ENCODE measurements at places on chromosomes 12 and 14. TPM values are rescaled to one million over a fixed set of nuclear protein-coding genes. Genes with fewer than 3 reads are reported as not detected.
A peak's percentile ranks its signal among the peaks of the same experiment; 100 is the strongest.

ZBTB1 gene
- 53.0 TPM for total RNA-seq

DNA sequence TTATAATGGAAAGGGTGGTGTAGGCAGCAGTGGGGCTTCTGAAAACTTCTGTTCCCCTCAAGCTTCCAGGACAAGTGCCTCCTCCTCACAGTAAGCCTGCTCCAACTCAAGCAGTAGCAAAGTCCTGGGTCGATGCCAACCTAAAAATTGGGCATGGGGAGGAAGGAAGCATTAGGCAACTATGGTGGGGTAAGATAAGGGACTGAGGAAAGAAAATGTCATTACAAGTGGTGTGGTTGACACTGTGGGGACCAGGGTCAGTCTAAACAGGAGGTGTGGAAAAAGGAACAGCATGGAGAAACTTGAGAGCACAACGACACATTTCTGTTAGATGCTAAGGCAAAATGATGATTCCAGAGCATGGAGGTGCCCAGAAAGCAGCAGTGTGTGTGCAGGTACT is 34.9 kb downstream of the WIF1 start:
- no peaks in the 10 kb centered on the region for H3K36me3 ChIP-seq
- no peaks in the 10 kb centered on the region for H3K4me1 ChIP-seq
- no peak overlapping the region for H3K4me3 ChIP-seq

BTG1 gene
- 38.1 TPM for total RNA-seq

GRCh38 chr12:50707396-50707795 is 56.5 kb upstream of the ATF1 start:
- no peaks in the 10 kb centered on the region for H3K27me3 ChIP-seq
- H3K36me3 ChIP-seq = peaks cover 31% of the 10 kb centered on the region
- no peaks in the 10 kb centered on the region for H3K4me1 ChIP-seq
- no peak overlapping the region for H3K27ac ChIP-seq

DNA sequence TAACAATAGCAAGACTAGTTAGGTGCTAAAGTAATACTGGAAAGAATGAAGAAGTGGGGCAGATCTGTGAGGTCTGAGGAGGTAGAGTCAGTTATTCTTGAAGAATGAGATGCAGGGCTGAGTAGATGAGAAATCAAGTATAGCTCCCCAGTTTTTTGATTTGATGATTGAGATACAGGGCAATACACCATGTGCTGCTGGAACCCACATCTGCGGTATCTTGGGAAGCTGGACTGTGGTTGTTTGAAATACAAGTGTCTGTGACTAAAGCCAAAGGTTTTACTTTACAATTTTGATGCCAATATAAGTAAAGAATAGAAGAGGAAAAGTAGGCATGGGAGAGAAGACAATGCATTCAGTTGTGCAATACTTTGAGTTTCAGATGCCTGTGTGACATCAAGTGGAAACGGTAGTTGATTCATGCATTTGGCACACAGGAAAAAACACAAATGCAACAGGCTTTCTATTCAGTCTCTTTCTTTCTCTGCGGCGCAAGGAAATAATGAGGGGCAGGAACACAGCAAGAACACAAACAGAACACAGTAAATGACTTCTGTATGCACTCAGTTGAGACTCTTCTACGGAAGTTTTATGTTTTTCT is 190.2 kb upstream of the SLC38A2 start:
- H3K36me3 ChIP-seq = no peaks in the 10 kb centered on the region
- no peaks in the 10 kb centered on the region for H3K4me1 ChIP-seq
- no peaks in the 10 kb centered on the region for H3K27me3 ChIP-seq
- H3K27ac ChIP-seq = no peak overlapping the region
- no peak for DNase-seq

- peaks cover 11% of the 10 kb centered on the region for H3K36me3 ChIP-seq
- H3K27me3 ChIP-seq = no peaks in the 10 kb centered on the region
- DNase-seq = no peak
- H3K27ac ChIP-seq = peak overlapping the region; percentile 37
- peak overlapping the region; percentile 95 for H3K4me3 ChIP-seq
These were observed 1.0 kb downstream of the MPHOSPH9 start for GRCh38 chr12:123231931-123232330.

ABHD12B gene
- 1.0 TPM for total RNA-seq

MANSC4 gene
- total RNA-seq = 0.14 TPM

DNA sequence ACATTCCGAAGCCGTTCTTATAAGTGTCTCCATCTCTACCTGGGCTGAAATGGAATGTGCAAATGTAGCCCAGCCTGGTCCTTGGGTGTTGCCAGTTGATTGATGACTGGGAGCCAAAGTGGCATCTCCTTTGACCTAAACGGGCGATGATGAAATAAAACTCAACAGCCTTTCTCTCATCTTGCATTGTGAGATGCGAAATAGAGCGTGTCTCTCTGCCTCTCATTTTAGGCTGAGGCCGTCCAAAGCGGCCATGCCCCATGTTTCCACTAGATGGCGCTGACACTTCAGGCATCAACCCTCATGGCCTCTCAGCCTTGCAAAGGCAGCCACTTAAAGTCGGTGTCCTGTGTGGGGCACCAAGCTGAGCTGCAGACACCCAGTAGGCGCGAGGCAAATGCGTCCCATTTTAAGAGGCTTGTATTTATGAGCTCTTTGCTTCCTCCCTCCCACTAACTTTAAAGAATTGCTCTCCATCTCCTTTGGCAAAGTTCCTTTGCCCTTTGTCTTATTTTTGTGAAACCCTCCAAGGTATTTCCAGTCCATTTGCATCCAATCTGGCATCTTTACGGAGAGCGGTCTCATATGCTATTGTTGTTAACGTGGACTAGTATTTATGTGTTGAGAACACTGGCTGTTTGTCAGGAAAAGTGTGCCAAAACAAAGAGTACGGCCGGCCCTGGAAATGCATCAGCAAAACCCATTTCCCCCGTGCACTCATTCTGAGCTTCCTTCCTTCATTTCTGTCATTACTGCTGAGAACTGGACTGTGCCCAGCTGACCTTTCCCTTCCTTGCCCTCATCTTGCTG is 25.0 kb downstream of the GPRC5A start:
- no peak overlapping the region for H3K27ac ChIP-seq
- H3K36me3 ChIP-seq = no peaks in the 10 kb centered on the region
- H3K4me1 ChIP-seq = no peaks in the 10 kb centered on the region
- peak; percentile 69 for DNase-seq

DNA sequence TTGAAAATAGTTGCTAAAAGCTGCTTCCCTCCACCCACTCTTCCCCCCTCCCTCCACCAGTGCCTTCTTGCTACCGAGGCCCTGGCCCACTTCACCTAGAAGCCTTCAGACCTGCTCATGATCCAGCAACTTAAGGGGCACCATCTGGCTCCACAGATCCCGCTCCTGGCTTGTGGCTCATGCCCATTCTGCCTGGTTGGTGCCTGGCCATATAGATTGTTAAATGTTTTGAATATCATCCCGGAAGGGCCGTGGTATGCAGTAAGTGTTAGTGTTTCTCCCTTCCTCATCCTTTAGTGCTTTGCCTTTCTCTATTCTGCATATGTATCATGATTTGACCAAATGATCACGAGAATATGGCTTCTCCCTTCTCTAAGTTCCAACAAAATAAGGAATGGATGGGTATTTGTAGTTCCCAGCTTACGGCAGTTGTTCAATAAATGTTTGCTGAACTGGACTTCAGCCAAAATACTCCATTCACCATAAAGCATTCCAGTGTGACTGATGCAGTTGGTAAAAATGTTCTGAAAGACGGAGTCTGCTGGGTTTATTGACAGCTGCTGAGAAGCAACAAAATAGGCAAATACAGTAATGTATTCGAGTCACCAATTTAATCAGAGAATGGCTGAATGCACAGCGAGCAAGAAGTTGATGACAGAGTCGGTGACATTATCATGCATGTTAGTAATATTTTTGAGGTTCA is 30.7 kb downstream of the GRIP1 start:
- no peaks in the 10 kb centered on the region for H3K36me3 ChIP-seq
- H3K27ac ChIP-seq = no peak overlapping the region
- no peaks in the 10 kb centered on the region for H3K27me3 ChIP-seq
- no peaks in the 10 kb centered on the region for H3K4me1 ChIP-seq

- H3K27me3 ChIP-seq = no peaks in the 10 kb centered on the region
- no peak overlapping the region for H3K4me3 ChIP-seq
- no peak overlapping the region for H3K27ac ChIP-seq
- no peak for DNase-seq
- H3K36me3 ChIP-seq = no peaks in the 10 kb centered on the region
These were observed 1636.5 kb upstream of the FLRT2 start for GRCh38 chr14:83893447-83893846.

CCDC177 gene
- total RNA-seq = 0.05 TPM

SMCO2 gene
- 0.71 TPM for total RNA-seq

DNA sequence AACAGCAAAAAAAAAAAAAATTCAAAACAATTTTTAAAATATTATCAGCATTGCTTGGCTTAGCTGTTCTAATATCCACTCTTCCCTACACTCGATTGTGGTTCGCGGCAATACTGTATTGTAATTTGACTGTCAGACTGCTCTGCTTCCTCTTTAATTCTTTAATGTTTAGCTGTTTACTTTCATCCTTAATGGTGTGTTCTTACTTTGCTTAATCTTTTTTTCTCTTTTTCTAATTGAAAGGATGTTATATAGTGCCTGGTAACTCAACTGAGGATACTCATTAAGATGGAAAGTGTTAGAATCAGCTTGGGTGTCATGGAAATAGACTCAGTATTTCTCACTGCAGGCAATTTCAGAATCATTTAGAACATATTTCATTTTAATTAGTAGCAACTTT is 2.0 kb downstream of the ANO4 start:
- peaks cover 9% of the 10 kb centered on the region for H3K27me3 ChIP-seq
- H3K27ac ChIP-seq = no peak overlapping the region
- H3K4me3 ChIP-seq = no peak overlapping the region
- H3K4me1 ChIP-seq = no peaks in the 10 kb centered on the region

DNA sequence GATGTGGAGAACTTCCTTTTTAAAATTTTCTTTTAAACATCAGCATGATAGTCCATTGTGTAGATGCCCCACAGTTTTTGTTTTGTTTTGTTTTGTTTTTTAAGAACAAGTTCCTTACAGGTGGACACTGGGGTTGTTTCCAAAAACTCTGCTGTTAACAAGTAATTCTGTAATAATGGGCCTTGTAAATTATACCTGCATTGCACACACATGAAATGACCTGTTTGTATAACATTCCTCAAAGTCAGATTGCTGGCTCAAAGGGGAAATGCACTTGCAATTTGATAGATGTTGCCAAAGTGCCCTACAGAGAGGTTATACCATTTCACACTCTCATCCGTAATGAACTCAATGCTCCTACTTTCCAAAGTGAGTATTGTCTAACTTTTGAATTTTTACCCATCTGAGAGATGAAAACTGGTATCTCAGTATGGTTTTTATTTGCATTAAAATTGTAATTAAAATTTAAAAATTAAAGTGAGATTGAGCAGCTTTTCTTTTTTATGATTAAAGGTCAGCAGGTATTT is 89.2 kb downstream of the SPPL3 start:
- no peak overlapping the region for H3K4me3 ChIP-seq
- H3K36me3 ChIP-seq = no peaks in the 10 kb centered on the region
- H3K4me1 ChIP-seq = peaks cover 2% of the 10 kb centered on the region
- H3K27me3 ChIP-seq = no peaks in the 10 kb centered on the region

Measured in thymus (tissue), 14 donors.